ENCODE measurements at places on chromosomes 7 and 10. TPM values are rescaled to one million over a fixed set of nuclear protein-coding genes. Genes with fewer than 3 reads are reported as not detected.

DNA sequence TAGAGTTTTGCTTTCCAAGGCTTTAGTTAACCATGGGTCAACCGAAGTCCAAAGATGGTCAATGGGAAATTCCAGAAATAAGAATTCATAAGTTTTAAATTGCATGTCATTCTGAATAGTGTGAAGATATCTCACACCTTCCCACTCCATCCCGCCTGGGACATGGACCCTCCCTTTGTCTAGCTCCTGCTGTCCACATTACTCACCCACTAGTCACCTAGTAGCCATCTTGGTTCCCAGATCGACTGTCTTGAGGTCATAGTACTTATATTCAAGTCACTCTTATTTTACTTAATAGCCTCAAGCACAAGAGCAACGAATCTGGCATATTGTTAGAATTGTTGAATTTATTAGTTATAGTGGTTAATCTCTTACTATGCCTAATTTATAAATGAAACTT is 366.6 kb downstream of the PRPF18 start:
- DNase-seq = no peak

- no peak for DNase-seq
Measured at GRCh38 chr10:24452030-24452429, 243.1 kb downstream of the KIAA1217 start.

The GOT1 gene
- 587 TPM for total RNA-seq

The MGAM2 gene
- 0.07 TPM for total RNA-seq

- no peak for DNase-seq
Measured at GRCh38 chr7:120168066-120168465, 104.9 kb upstream of the KCND2 start.

The C7orf33 gene
- total RNA-seq = not detected

DNA sequence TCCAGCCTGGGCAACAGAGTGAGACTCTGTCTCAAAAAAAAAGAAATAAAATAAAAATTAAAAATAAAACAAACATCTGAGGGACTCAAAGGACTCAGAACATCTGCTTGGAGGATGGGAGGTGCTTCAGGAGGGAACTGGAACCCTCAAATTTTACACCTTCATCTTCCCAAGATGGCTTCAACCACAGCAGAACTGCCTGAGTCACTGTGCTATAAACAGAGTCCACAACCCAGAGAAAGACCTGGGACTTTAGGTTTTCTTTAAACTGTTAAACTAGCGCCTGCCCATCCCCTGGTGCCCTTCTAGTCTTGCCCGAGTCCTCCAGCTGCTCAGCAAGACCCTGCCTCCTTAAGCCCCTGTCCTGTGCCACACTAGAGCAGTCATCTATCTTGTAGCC is 40.8 kb downstream of the RGS10 start:
- no peak for DNase-seq

The NKX2-3 gene
- total RNA-seq = not detected
